ENCODE measurements at places on chromosomes 3 and 15.

DNA sequence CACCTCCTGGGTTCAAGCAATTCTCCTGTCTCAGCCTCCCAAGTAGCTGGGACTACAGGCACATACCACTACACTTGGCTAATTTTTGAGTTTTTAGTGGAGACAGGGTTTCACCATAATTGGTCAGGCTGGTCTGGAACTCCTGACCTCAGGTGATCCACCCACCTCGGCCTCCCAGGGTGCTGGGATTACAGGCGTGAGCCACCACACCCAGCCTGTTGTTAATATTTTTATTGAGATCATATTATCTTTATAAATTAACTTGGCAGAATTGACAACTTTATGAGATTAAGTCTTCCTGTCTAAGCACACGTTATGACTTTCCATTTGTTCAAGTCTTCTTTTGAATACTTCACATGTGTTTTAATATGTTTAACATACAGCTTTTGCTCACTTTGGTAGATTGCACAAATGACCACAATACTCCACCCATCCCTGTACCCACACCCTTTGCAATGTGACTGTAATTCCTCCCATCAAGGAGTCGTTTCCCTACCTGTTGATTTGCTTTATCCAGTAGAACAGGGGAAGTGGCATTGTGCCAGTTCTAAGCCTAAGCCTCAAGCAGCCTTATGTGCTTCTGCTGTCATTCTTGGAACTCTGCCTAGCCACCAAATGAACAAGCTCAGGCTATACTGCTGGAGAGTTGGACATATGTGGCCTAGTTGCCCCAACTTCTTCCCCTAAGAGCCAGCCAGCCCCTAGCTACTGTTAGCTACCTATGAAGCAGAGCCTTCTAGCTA lies 8.2 kb downstream of the XYLB start:
- no peaks in the 10 kb centered on the region for H3K27me3 ChIP-seq
- H3K4me1 ChIP-seq, result no peaks in the 10 kb centered on the region

GRCh38 chr15:70829371-70830166 lies 24.4 kb downstream of the LARP6 start:
- H3K4me3 ChIP-seq, result no peak overlapping the region
- H3K36me3 ChIP-seq, result peaks cover 15% of the 10 kb centered on the region
- H3K27ac ChIP-seq, result no peak overlapping the region
- DNase-seq, result no peak
- H3K27me3 ChIP-seq, result no peaks in the 10 kb centered on the region
- peaks cover 42% of the 10 kb centered on the region for H3K4me1 ChIP-seq

GRCh38 chr3:156449710-156450574 lies 105.0 kb downstream of the SSR3 start:
- DNase-seq, result peak; percentile 39
- no peaks in the 10 kb centered on the region for H3K27me3 ChIP-seq
- H3K4me3 ChIP-seq, result no peak overlapping the region
- no peak overlapping the region for H3K27ac ChIP-seq
- no peaks in the 10 kb centered on the region for H3K36me3 ChIP-seq

DNA sequence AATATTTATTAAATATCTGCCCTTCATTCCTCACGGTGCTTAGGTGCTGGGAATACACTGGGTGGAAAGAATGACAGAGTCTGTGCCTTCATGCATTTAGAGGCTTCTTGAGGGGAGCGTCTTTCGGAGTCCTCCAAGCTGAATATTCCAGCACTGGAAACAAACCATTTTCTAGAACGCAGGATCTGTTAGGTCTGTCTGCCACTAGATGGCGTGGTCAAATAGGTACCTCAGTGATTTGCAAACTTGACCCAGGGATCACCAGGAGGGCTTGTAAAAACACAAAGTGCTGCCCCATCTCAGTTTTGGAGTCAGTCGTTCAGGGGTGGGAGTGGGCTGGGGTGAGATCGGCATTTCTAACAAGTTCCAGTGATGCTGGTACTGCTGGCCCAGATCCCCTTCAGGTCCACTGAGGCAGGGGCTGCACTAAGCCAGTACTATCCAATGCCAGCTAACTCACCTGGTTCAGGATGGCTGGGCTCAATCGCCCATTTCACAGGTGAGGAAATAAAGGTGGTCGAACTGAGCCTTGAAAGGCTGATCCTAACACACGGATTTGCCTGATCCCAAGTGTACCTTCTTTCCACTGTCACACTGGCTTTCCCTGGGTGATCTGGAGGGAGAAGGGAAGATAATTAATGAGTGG lies 14.8 kb downstream of the ARNT2 start:
- no peaks in the 10 kb centered on the region for H3K27me3 ChIP-seq
- H3K4me1 ChIP-seq, result no peaks in the 10 kb centered on the region
- H3K36me3 ChIP-seq, result no peaks in the 10 kb centered on the region
- peak; percentile 51 for DNase-seq
- H3K4me3 ChIP-seq, result no peak overlapping the region

DNA sequence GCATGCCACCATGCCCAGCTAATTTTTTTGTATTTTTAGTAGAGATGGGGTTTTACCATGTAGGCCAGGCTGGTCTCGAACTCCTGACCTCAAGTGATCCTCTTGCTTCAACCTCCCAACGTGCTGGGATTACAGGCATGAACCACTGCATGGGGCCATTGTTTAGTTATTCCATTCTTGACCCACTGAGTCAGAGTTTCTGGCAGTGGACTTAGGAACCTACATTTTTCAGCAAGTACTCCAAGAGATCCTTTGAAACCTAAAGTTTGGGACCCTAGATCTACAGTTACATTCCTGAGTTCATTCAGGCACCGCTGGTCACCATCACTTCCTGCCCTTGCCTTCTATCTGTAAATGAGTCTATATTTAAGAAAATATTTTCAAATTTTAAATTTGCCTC lies 1.4 kb upstream of the TNFSF10 start:
- no peaks in the 10 kb centered on the region for H3K36me3 ChIP-seq
- DNase-seq, result no peak
- H3K27ac ChIP-seq, result no peak overlapping the region
- no peaks in the 10 kb centered on the region for H3K4me1 ChIP-seq

DNA sequence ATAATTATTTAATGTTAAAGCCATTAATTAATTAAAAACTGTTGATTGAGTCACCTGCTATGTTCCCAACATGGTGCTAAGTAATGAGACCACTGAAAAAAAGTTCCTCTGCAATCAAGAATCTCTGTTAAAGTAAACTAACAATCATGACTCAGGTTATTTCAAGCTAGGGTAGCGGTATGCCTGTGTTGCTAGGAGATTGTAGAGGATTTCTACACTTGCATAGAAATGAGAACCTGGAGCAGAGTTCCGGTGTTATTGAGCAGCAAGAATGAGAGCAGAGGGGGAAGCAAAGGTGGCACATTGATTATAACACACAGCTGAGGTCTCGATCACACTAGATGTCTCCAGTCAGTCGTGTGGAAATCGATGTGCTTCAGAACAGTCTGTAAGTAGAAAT lies 41.4 kb downstream of the C3orf85 start:
- no peak overlapping the region for H3K27ac ChIP-seq
- DNase-seq, result no peak
- H3K4me3 ChIP-seq, result no peak overlapping the region
- no peaks in the 10 kb centered on the region for H3K36me3 ChIP-seq
- no peaks in the 10 kb centered on the region for H3K27me3 ChIP-seq

DNA sequence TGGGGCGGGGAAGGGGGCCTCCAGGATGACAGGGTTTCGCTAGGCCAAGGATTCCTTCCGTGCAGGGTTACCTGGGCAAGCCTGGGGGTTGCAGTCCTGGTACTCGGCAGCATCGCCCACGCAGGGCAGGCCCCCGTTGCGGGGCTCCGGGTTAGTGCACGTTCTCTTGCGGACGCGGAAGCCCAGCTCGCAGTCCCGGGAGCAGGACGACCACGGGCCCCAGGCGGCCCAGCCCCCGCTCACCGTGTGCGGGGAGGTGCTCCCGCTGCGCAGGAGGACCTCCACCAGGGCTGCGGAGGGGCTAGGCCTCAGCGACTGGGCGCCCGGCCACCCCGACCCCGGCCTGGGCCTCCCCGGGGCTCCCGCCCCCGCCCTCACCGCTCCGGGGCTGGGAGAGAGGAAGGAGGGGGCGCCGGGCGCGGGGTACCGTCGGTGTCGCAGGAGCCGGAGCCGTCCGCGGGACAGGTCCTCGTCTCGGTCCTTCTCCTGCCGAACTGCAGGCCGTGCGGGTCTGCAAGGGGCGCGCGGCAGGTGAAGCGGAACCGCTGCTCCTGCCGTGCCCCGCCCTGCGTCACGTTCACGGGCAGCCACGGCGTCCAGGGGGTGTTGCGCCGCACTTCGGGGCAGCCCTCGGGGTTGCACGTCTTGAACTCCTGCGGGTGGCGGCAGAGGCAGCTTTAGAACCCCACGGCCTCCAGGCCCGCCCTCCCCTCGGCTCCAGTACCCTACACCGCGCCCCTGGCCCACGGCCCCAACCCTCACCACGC lies 114.6 kb downstream of the SEMA5B start:
- H3K4me1 ChIP-seq, result no peaks in the 10 kb centered on the region
- DNase-seq, result no peak
- no peak overlapping the region for H3K4me3 ChIP-seq

GRCh38 chr3:44108481-44108880 lies 133.2 kb upstream of the TOPAZ1 start:
- H3K4me1 ChIP-seq, result no peaks in the 10 kb centered on the region
- no peak overlapping the region for H3K27ac ChIP-seq
- no peak for DNase-seq
- H3K36me3 ChIP-seq, result no peaks in the 10 kb centered on the region
- H3K4me3 ChIP-seq, result no peak overlapping the region
- H3K27me3 ChIP-seq, result no peaks in the 10 kb centered on the region

- peaks cover 15% of the 10 kb centered on the region for H3K4me1 ChIP-seq
- no peaks in the 10 kb centered on the region for H3K27me3 ChIP-seq
- no peak overlapping the region for H3K27ac ChIP-seq
- no peak overlapping the region for H3K4me3 ChIP-seq
- no peak for DNase-seq
- H3K36me3 ChIP-seq, result no peaks in the 10 kb centered on the region
Measured at GRCh38 chr15:98673133-98673532, 24.8 kb downstream of the IGF1R start.

DNA sequence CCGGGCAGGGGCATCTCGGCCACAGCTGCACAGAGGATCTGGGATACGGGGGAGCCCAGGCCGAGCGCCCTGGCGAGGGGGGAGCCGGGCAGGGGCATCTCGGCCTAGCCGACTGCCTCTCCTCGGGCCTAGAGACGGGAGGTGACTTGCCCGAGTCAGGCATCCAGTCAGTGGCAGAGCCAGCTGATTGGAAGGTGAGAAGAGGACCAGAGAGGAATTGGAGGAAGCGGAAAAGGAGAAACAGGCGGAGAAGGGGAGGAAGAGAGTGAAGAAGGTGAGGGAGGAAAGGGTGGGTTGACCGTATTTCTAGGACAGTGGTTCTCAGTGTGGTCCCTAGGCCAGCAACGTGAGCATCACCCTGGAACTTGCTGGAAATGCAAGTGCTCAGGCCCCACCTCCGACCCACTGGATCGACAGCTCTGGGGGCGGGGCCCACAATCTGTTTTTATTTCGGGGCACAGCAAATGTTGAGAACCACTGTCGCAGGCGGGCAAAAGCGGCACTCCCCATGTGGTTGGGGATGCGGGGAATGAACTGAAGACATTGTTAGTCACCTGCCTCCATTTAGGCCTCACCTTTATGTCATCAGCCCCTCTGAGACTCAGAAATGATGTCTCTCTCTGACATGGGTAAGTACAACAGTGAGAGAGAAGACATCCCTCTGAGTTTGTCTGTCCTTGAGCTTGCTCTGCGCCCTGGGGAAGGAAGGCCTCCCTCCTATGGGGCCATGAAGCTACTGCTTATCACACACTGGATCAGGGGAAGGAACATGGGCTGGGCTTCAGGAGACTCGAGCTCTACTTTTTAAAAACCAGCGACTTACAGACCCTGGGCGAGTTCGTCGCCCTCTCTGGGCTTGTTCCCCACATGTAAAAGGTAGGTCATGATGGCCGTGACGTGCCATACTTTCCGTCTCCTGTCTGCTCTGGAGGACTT lies 1.0 kb upstream of the MELTF start:
- peaks cover 10% of the 10 kb centered on the region for H3K4me1 ChIP-seq
- H3K4me3 ChIP-seq, result no peak overlapping the region
- no peak for DNase-seq

DNA sequence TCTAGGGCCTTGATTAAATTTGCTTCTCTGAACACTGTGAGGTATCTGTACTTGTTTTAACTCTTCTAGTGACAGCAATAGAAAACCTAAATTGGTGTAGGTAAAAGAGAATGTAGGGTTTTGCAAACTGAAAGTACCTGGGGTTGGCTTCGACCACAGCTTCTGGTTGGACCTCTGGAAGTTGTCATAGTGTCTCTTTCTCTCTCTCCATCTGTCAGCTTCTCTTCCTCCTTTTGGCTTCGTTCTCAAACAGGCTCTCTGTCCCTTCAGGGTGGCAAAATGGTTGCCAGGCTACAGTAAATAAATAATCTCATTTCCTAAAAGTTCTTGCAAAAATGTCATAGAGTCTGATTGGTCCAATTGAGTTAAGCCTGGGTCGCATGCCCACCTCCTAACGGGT lies 149.3 kb upstream of the CTDSPL start:
- DNase-seq, result no peak
- H3K4me1 ChIP-seq, result no peaks in the 10 kb centered on the region
- no peaks in the 10 kb centered on the region for H3K27me3 ChIP-seq
- H3K27ac ChIP-seq, result no peak overlapping the region

- DNase-seq, result peak; percentile 82
- no peak overlapping the region for H3K27ac ChIP-seq
- no peaks in the 10 kb centered on the region for H3K36me3 ChIP-seq
Measured at GRCh38 chr3:15899388-15899787, 101.6 kb upstream of the ANKRD28 start.

- H3K4me3 ChIP-seq, result no peak overlapping the region
- H3K4me1 ChIP-seq, result no peaks in the 10 kb centered on the region
- no peak overlapping the region for H3K27ac ChIP-seq
- no peak for DNase-seq
- no peaks in the 10 kb centered on the region for H3K27me3 ChIP-seq
Measured at GRCh38 chr15:77370580-77370979, 49.3 kb downstream of the PEAK1 start.

Measured in A673 (cell line).